CD4-positive, alpha-beta T cell treated with Interleukin-21 for 1 hour (primary cell): ENCODE measurements at places on chromosomes 13 and 19.
A peak's percentile ranks its signal among the peaks of the same experiment; 100 is the strongest.

DNA sequence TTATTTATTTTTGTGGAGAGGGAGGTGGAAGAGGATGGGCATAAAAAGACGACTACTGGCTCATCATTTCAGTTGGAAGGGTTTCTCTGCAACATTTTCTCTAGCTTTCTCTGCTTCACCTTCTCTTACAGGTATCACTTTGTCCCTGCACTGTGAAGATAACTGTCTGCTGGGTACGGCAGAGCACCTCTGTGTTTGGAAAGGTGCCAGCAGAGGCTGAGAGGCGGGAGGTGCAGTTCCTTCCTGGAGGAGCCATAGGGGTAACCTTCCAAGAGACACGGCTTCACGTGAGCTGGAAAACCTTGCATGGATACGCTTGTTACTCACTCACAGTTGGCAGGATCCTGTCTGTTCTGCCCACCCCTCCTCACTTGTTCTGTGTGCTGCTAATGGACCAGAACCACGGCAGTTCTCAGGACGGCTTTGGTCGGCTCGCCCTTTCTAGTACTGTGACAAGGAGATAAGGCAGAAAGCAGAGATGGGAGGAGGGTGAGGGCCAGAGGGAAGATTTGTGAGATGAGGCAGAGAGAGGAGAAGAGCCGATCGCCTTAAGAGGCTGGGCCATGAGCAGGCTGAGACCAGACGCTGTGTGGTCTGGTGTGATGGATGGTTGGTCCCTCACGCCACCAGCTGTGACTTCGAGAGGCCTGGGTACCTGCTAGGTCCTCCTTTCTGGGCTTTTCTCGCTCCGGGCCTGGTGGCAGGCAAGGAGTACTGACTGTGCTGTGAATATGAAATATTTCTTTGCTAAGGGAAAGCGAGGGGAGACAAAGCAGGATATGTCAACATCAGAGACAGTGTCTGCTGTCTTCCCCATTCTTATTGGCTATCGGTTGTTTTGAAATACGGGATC lies 66.8 kb downstream of the MRPL57 start:
- DNase-seq, result no peak

DNA sequence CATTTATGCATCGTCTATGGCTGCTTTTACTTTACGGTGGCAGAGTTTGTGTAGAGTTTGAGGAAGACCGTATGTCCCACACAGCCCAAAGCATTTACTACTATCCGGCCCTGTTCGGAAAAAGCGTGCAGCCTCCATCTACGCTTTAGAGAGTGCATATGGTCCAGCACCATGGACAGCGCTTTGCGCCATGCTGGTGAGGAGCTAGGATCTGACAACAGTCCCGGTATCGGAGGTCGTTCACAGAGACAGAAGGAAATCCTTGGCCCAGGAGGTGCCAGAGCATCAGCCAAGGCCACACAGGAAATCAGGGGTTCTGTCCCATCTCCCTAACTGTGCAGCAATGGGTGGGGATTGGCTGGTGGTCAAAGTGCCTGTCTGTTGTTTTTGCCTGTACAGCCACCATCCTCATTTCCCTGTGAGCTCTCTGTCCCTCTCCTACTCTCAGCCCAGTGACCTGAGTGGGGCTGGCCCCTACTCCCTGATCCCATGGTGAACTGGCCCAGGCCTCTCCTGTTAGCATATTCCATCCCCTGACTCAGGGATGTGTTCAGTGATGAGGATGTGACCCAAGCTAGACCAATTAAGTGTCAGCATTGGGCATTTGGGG lies 16.2 kb upstream of the PRODH2 start:
- DNase-seq, result peak; percentile 38

- no peak for DNase-seq
Observed at GRCh38 chr13:44807449-44808034, 181.7 kb downstream of the NUFIP1 start.

- no peak for DNase-seq
Observed at GRCh38 chr19:23060016-23060415, 56.8 kb upstream of the ZNF730 start.

- DNase-seq, result no peak
Observed at GRCh38 chr19:43778651-43779050, 2.1 kb downstream of the KCNN4 start.

GRCh38 chr19:5103812-5104410 lies 135.0 kb downstream of the KDM4B start:
- DNase-seq, result no peak

GRCh38 chr13:25249001-25249543 lies 38.2 kb downstream of the MTMR6 start:
- no peak for DNase-seq

DNA sequence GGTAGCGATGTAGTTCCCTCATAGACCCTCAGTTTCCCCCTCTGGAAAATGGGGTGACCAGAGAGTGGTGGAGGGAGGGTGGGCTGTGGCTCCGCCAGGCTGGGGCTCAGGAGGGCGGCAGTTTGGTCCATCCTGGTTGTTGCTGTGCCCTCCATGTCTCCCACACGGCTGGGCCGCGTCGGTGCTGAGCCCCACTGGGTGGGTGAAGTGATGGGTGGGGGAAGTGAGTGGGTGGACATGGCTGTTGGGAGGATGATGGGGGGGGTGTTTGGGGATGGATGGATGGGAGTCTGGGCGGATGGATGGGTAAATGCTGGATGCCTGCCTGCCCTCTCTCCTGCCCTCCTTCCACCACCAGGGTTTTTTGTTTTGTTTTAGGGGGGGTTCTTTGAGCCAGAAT lies 16.6 kb upstream of the EHD2 start:
- no peak for DNase-seq

DNA sequence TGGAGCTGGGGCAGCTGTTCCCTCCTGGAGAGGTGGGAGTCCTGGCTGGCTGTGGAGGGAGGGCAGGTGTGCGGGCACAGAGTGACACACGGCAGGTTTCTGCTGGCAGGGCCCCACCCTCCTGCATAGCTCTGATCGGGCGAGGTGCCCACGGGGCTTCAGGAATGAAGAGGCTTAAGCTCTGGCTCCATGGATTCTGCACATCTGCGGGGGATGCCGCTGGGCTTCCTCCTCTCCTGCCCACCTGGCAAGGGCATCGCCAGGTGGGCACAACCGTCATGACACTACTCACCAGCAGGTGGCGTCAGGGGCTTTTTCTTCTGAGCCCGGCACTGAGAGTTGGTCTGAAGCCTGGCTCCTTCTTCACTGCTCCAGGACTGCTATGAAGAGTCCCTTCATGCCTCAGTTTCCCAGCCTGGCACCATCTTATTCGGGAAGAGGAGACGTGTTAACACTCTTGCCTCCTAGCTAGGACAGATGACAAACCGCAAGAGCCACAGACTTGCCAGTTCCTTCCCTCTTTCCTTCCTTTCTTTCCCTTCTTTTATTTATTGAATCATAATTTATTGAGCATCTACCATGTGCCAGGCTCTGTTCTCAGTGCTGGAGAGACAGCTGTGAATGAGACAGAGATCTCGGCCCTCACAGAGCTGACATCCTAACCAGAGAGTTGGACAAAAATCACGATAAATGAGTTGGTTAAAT lies 15.2 kb upstream of the PAK4 start:
- peak; percentile 71 for DNase-seq

GRCh38 chr13:68993154-68993553 lies 1114.5 kb upstream of the ATXN8OS start:
- no peak for DNase-seq

- no peak for DNase-seq
Observed at GRCh38 chr13:59478908-59479307, 684.8 kb downstream of the DIAPH3 start.

DNA sequence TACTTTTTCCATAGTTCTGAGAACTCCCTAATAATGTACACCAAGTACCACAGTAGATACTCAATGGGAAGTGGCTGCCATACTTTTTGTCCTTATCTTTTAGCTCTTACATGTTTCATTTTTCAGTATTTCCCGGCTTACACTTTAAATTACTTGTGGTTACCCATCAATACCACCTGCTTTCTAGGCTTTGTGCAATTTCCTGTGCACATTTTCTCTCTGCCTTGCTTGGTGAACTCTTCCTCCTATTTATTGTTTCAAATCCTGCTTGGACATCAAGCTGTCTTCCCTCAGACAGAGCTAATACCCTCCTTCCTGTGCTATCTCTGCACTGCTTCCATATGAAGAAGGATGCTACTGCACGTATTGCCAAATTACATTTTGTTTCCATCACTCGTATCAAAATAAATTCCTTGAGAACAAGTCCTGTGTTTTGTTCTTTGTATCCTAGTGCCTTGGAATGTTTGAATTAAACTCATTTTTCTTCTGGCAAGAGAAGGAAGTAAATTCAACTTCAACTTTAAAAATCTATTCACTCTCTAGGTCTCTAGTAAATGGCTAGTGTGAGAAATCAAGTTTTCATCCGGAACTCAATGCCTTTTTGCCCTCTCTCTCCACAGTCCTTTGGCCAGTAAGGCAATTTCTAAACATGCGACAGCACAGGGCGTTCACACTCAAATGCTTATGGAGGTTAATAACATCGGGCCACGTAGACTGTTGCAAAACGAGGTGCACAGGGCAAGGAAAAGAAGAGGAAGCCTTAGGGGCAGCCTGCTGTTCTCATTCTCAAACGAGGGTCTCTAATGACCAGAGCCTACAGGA lies 5.6 kb downstream of the ZAR1L start:
- DNase-seq, result no peak

GRCh38 chr19:55585658-55586339 lies 5.2 kb upstream of the ZNF579 start:
- DNase-seq, result peak; percentile 51

DNA sequence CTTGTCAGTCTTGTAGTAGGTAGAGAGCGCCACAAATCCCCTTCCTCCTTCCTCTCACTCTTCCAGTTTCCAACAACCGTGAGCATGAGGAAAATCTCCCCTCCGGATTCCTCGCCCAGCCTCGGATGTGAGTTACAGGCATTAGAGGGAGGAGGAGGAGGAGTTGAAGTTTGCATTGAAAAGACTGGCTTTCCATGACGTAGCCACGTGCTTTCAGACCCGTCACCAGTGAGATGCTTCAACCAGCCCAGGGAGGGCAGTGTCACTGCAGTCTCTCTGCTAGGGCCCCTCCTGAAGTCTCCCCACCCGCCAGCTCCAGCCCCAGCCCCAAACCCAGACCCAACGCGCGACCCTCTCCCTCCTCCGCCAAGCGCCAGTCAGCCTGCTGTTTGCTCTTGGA lies 442 bp upstream of the FGF14 start:
- DNase-seq, result peak; percentile 21

DNA sequence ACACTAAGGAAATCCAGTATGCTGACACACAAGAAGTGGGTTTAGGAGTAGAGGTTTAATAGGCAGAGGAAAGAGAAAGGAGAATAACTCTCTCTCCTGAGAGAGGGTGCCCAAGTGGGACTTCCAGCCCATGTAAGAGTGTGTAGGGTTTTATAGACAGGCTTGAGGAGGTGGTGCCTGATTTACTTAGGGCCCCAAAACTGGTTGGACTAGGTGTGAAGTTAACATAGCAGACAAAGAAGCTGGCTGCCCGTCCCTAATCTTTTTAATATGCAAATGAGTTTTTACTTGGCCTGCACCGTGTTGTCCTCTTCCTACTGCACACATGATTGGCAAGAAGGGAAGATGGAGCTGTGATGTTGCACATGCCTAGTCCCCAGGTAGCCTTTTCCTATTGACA lies 752.5 kb upstream of the SLITRK5 start:
- DNase-seq, result no peak

GRCh38 chr13:101144808-101145419 lies 271.4 kb downstream of the NALCN start:
- peak; percentile 54 for DNase-seq

DNA sequence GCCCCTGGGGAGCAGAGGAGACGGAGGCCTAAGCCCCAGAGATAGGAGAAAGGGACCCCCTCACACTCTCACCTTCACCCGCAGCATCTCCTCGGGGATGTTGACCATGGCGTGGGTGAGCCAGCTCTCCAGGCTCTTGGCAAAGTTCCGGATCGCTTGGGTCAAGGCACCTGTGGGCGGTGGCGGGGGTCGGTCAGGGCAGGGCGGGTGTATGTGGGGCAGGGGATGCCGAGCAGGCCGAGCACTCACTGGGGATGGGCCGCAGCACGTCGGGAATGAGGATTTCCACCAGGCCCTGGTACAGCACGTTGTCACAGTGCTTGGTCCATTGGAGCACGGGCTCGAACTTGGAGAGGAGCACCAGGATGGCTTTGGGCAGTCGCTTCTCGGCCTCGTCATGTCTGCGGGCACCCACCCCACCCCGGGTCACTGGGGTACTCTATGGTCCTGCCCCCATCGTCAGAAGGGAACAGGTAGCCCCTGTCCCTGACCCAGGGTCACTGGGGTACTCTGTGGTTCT lies 13.1 kb downstream of the DCAF15 start:
- no peak for DNase-seq

- no peak for DNase-seq
Observed at GRCh38 chr13:41651413-41652058, 194.2 kb downstream of the RGCC start.

- DNase-seq, result no peak
Observed at GRCh38 chr13:32116210-32116609, 84.6 kb downstream of the FRY start.

DNA sequence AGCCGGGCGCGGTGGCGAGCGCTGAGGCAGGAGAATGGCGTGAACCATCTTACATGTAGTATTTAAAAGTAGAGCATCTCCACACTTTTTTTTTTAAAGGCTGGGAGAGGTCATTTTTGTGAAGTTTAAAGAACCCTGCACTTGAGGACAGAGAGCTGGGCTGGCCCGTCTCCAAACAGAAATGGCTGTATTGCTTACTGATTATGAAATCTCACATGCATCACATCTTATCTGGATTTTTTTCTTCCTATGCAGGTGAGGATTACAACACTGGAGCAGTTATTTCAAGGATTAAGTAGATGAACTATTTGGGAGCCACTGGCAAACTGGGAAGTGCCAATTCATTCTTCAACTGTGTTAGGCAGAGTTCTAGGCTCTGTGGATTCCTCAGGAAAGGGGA lies 59.5 kb downstream of the TEX26 start:
- no peak for DNase-seq

DNA sequence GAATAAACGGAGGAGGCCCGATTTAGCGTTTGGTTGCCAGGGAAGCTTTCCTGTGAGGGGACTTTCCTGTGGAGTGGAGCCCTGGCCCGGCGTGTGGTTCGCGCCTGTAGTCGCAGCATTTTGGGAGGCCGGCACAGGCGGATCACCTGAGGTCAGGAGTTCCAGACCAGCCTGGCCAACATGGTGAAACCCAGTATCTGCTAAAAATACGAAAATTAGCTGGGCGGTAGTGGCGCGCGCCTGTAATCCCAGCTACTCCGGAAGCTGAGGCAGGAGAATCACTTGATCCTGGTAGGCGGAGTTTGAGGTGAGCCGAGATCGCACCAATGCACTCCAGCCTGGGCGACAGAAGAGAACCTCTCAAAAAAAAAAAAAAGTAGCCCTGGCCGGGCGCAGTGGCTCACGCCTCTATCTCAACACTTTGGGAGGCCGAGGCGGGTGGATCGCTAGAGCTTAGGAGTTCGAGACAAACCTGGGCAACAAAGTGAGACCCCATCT lies 6.9 kb downstream of the KANK3 start:
- DNase-seq, result no peak

DNA sequence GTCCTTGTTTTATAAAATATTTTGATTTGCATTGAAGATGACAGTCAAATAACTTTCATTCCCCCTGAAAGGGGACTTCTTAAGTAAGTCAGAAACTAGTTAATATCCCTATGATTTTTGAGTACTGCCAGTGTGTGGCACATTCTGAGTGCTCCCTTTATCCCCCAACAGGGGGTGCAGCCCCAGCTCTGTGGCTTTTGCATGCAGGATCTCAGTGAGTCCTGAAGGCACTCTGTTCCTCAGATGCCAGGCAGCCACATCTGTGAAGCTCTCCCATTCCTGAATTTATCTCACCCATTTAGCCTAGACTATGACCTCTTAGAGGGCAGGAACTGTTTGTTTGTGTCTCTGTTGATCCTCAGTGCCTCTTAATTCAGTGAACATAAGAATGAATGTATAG lies 123.1 kb downstream of the CDK8 start:
- no peak for DNase-seq

- no peak for DNase-seq
Observed at GRCh38 chr13:60509601-60510386, 112.8 kb downstream of the TDRD3 start.
